ENCODE measurements at places on chromosomes 2 and 18.

DNA sequence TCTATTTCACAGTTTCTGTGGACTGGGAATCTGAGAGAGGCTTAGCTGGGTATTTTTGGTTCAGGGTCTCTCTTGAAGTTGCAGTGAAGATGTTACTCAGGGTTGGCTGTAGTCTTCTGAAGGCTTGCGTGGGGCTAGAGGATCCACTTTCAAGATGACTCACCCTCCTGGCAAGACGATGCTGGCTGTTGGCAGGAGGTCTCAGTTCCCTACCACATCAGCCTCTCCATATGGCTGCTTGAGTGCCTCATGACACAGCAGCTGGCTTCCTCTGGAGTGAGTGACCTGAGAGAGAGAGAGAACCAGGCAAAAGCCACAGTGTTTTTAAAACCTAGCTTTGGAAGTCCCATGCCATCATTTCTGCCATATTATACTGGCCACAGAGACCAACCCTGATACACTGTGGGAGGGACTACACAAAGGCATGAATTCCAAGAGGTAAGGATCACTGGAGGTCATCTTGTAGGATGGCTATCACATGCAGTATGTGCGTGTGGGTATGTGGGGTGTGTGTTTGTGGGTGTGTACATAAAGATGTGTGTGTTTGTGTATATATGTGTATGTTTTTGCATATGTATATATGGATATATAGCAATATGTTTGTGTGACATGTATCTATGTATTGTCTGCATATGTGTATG is 25.1 kb downstream of the DNPEP start:
- DNase-seq = no peak

GRCh38 chr2:207932106-207932505 is 93.2 kb downstream of the PLEKHM3 start:
- no peak for DNase-seq

GRCh38 chr2:170170281-170171040 is 7.5 kb upstream of the MYO3B start:
- DNase-seq = no peak

- DNase-seq = no peak
These were observed 329.1 kb upstream of the PKDCC start for GRCh38 chr2:41718705-41719104.
